ENCODE measurements at places on chromosomes 11 and 22.

GRCh38 chr11:130413405-130414106, 14.9 kb downstream of the ADAMTS8 start:
- no peak for DNase-seq

GRCh38 chr22:43990044-43990443, 34.1 kb upstream of the PARVB start:
- no peak for DNase-seq

- peak; percentile 26 for DNase-seq
Measured at GRCh38 chr22:41746567-41747400, 47.5 kb downstream of the MEI1 start.

DNA sequence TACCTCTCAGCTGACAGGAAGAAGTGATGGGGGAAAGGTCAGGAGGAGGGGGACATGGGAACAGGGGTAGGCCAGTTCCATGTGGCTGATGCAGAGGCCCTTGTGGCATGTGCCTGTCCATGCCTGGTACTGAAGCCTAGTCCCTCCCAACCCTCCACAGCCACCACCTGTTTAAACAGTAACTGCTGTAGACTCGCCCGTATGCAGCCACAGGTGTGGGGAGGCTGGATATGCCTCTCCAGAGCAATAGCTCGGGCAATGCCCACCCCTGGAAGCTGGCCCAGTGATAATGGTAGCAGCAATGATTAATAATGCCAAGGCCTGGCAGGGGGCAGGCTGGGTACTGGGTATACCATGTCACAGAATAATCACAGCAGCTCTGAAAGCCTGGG, 2.3 kb downstream of the SMTN start:
- no peak for DNase-seq

DNA sequence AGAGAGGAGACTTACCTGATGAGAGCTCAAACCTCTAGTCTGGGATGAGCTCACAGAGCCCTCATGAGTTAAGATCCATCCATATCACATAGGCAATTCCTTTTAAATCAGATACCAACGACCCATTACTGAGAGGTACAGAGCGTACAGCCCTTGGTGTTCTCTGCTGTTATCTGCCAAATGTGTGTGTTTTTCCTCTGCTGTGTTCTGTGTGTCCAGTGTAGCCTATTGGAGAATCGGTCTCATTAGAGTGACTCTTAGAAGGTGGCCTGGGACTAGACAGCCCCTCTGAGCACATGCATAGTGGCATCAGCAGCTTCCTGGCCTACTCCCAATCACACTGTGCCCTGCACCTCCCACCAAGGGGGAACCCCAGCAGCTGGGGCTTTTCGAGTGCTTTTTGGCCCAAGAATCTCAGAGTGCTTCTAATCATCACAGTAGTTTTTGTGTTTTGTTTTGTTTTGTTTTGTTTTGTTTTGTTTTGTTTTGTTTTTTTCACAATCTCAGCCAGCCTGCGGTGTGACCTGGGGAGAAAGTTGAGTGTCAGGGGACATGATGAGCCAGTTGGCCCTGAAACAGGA, 25.4 kb downstream of the TP53AIP1 start:
- no peak for DNase-seq

DNA sequence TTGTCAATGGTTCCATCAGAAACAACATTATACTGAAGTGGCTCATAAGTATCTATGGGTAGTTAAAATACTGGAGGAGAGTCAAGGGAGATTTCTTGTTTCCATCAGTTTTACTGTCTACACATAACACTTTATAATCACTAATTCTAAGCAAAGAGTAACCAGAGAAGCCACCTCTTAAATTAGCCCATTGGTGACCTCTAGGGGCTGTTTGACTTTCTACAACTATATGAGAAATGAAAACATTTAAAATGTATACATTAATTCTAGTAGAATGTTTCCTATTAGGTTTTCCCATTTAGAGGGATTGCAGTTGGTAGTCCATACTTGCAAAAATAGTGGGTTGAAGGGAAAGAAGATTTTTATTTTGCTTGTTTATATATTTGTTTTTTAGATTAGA, 504.3 kb downstream of the FAM181B start:
- DNase-seq, result no peak

- peak; percentile 29 for DNase-seq
Measured at GRCh38 chr22:20979243-20979809, 2.8 kb upstream of the LZTR1 start.

GRCh38 chr11:8941341-8942103, 1.3 kb downstream of the ASCL3 start:
- no peak for DNase-seq

DNA sequence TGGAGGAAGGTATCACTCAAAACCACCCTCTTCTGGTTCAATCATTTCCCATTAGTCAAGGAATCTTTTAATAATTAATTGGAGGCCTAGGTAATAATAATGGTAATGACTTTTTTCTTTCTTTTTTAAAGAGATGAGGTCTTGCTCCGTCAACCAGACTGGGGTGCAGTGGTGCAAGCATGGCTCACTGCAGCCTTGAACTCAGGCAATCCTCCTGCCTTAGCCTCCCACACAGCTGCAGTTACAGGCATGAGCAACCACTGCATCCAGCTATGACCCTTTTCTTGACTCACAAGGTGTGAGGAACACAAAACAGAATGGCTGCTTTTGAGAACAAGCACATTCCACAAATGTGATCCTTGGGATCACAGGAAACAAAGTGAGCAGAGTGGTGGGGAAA, 3.6 kb downstream of the POLDIP3 start:
- no peak for DNase-seq

DNA sequence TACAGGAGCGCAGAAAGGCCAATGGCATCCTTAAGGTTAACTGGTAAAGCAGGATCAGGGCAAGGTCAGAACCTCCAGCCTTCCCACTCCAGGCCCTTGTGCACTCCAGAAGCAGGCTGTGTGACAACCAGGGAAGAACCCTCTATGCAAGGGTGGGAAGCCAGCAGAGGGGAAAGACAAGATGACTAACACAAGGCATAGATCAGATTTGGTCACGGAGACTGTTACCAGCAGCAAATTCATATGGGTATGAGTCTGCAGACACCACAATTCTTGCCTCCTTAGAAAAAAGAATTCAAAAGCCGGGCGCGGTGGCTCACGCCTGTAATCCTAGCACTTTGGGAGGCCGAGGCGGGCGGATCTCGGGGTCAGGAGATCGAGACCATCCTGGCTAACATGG, 39.8 kb upstream of the MTNR1B start:
- DNase-seq, result no peak
